ENCODE measurements at places on chromosomes 5 and 9. TPM values are rescaled to one million over a fixed set of nuclear protein-coding genes. Genes with fewer than 3 reads are reported as not detected.

Gene CDH9
- total RNA-seq: 0.18 TPM

Gene PHF24
- under 0.01 TPM for total RNA-seq

Gene FAM221B
- not detected for total RNA-seq

Gene CCDC112
- 4.1 TPM for total RNA-seq

Gene MELK
- 6.0 TPM for total RNA-seq

Gene KCNV2
- total RNA-seq: not detected

Gene ROR2
- 29.4 TPM for total RNA-seq

Gene KIAA1958
- 1.5 TPM for total RNA-seq

Gene LCN2
- not detected for total RNA-seq

Gene NEUROG1
- not detected for total RNA-seq

Gene ZBED3
- total RNA-seq: 0.28 TPM

Gene FBP1
- total RNA-seq: not detected

Gene MOB3B
- 0.14 TPM for total RNA-seq

Gene KLF9
- total RNA-seq: 102 TPM

Gene CDC25C
- total RNA-seq: 1.1 TPM

Gene OR13C5
- total RNA-seq: not detected

Gene LIFR
- 49.4 TPM for total RNA-seq

Gene TTLL11
- total RNA-seq: 3.4 TPM

Gene LCN15
- total RNA-seq: not detected

Gene PTGS1
- 52.2 TPM for total RNA-seq

Gene PRSS3
- 28.4 TPM for total RNA-seq

Gene ZNF474
- total RNA-seq: 0.18 TPM

Gene SPINK7
- not detected for total RNA-seq

Gene MEIKIN
- not detected for total RNA-seq

Gene CDKN2A
- total RNA-seq: 9.5 TPM

Gene C5orf46
- total RNA-seq: not detected

Gene IFNA13
- not detected for total RNA-seq

Gene PCDHB12
- 0.09 TPM for total RNA-seq

Gene HTR4
- not detected for total RNA-seq

Gene NPR3
- 422 TPM for total RNA-seq

All from smooth muscle cell of bladder (primary cell).